ENCODE measurements at places on chromosomes 16 and 17.

- peaks cover 31% of the 10 kb centered on the region for H3K4me1 ChIP-seq
- DNase-seq: no peak
- no peak overlapping the region for H3K4me3 ChIP-seq
- H3K27me3 ChIP-seq: no peaks in the 10 kb centered on the region
Observed at GRCh38 chr17:77118251-77118928, 22.4 kb upstream of the SEC14L1 start.

GRCh38 chr16:1979271-1980029 lies 1.8 kb downstream of the NOXO1 start:
- H3K4me1 ChIP-seq: peaks cover 50% of the 10 kb centered on the region
- DNase-seq: no peak
- peaks cover 30% of the 10 kb centered on the region for H3K27me3 ChIP-seq
- peaks cover 41% of the 10 kb centered on the region for H3K36me3 ChIP-seq
- peak overlapping the region; percentile 43 for H3K27ac ChIP-seq

- H3K27me3 ChIP-seq: no peaks in the 10 kb centered on the region
- H3K27ac ChIP-seq: no peak overlapping the region
- peaks cover 2% of the 10 kb centered on the region for H3K4me1 ChIP-seq
- H3K36me3 ChIP-seq: no peaks in the 10 kb centered on the region
- H3K4me3 ChIP-seq: no peak overlapping the region
- no peak for DNase-seq
Observed at GRCh38 chr17:58808609-58809563, 53.2 kb downstream of the PPM1E start.

DNA sequence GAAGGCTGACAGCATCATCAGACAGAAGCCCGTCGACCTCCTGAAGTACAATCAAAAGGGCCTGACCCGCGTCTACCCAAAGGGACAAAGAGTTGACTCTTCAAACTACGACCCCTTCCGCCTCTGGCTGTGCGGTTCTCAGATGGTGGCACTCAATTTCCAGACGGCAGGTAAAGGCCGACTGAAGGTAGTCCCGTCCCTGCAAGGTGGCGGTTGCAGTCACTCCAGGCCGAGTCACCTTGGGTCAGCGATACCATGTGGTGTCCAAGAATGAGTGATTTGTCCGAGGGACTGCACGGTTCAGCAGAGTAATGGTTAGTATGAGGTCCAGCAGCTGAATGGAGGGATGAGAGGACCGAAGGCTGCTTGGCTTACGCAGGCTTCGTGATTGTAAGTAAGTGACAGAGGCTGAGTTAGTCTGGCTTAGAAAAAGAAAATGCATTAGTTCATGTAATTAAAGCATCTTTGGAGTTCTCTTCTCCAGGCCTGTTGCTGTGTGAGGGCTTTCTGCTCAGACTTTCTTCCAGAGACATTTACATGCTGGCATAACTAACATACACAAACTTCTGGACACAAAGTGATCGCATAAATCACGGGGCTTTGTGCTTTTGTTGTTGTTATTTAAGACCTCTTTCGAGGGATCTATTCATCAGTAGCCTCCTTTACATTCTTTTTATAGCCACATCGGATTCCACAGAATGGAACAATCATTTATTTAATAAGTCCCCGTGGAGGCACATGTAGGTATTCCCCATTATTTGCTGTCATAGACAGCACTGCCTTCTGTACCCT lies 74.9 kb downstream of the SDR42E1 start:
- H3K27ac ChIP-seq: no peak overlapping the region
- H3K4me1 ChIP-seq: peaks cover 5% of the 10 kb centered on the region
- no peak for DNase-seq
- no peaks in the 10 kb centered on the region for H3K27me3 ChIP-seq
- no peak overlapping the region for H3K4me3 ChIP-seq
- peaks cover 7% of the 10 kb centered on the region for H3K36me3 ChIP-seq

- no peaks in the 10 kb centered on the region for H3K27me3 ChIP-seq
- H3K4me3 ChIP-seq: no peak overlapping the region
Observed at GRCh38 chr16:57955572-57956188, 15.2 kb downstream of the CNGB1 start.

GRCh38 chr17:12077773-12078172 lies 57.1 kb downstream of the MAP2K4 start:
- H3K4me1 ChIP-seq: no peaks in the 10 kb centered on the region
- H3K36me3 ChIP-seq: peaks cover 30% of the 10 kb centered on the region
- no peak overlapping the region for H3K4me3 ChIP-seq
- no peaks in the 10 kb centered on the region for H3K27me3 ChIP-seq
- no peak overlapping the region for H3K27ac ChIP-seq

DNA sequence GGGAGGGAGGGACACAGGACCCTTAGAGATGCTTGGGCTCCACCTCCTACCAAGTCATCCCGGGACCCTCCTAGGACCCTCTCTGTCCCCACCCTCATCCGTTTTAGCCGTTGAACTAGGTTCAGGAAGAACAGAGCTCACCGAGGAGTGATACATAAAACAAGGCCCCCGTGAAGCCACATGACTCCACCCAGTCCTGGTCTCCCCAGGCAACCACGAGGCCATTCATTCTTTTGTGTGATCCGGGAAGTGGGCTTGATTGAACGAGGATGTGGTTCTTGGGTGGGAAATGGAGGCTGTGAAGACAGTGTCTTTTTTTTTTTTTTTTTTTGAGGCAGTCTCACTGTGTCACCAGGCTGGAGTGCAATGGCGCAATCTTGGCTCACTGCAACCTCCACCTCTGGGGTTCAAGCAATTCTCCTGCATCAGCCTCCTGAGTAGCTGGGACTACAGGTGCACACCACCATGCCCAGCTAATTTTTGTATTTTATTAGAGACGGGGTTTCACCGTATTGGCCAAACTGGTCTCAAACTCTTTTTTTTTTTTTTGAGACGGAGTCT lies 14.8 kb downstream of the TRARG1 start:
- no peak for DNase-seq
- H3K27ac ChIP-seq: no peak overlapping the region
- peaks cover 4% of the 10 kb centered on the region for H3K4me1 ChIP-seq

Measured in suprapubic skin (tissue), 4 donors.